Activated T-helper 9 cell treated with anti-CD3 and anti-CD28 coated beads, Interleukin-2, amount 50 U/mL, for 16 hours (primary cell): ENCODE measurements at places on chromosomes 3 and 15.
A peak's percentile ranks its signal among the peaks of the same experiment; 100 is the strongest.

- DNase-seq, result no peak
Observed at GRCh38 chr3:136952292-136952691, 5.5 kb upstream of the IL20RB start.

- DNase-seq, result no peak
Observed at GRCh38 chr15:96409215-96410138, 79.0 kb downstream of the NR2F2 start.

- no peak for DNase-seq
Observed at GRCh38 chr15:96346409-96346970, 16.0 kb downstream of the NR2F2 start.

GRCh38 chr15:22786868-22787698, 639 bp downstream of the NIPA1 start:
- peak; percentile 9 for DNase-seq

DNA sequence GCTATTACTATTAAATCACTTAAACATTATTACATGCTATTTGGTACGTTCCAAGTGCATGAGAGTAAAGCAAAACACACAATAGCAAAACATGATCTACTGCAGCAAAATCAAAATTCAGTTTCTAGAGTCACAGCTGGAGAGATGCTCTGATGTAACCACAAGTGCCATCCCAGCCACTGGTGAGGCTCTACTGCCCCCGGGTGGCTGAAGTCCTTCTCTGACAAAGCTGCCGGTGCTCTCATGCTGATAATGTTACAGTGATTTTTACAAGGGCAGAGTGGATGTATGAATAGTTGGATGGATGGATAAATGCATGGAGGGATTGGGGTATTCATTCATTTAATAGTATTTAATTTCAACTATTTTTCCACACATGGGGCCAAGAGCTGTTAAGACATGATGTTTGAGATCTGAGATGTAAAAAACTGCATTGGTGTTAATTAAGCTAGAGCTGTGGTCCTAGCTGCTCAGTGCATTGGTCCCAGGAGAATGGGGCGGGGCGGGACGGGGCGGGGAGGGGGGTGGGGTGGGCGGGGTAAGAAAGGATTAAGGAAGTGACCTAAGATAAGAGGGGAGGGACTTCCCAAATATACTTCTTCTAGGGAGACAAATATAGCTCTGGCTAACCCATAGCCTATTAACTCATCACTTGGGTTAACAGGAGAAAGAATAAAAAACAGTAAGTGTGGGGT, 5.3 kb upstream of the SPESP1 start:
- DNase-seq, result peak; percentile 24

DNA sequence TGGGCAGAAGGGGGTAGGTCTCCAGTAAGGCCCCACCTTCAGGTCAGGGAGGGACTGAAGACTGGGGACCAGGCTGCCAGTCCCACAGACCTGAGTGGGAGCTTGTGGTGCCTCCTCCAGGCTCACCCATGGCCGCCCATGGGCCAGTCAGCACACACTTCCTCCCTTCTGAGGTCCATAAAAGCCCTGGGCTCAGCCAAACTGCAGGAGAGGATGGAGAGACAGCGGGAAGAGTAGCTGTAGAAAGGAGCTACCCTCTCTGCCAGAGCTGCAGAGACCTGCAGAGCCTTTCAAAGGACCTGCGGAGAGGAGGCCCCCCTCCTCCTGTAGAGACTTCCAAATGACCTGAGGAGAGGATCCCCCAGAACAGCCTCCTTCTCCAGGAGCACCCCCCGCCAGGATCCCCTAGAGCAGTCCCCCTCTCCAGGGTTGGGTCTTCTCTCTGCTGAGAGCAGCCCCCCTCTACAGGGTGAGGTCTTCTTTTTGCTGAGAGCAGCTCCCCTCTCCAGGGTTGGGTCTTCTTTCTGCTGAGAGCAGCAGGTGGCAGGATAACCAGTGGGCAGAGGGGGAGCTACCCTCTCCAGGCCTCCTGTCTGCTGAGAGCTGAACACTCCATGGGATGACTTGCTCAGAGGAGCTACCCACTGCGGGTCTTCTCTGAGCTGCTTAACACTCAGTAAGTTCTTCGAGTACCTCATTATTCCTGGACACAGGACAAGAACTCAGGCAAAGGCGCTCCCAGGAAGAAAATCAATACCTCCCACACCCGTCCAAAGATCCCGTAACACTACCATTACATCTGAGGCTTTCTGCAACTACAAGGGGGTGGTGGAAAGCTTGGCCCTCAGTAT, 5.0 kb upstream of the SKIC8 start:
- no peak for DNase-seq

DNA sequence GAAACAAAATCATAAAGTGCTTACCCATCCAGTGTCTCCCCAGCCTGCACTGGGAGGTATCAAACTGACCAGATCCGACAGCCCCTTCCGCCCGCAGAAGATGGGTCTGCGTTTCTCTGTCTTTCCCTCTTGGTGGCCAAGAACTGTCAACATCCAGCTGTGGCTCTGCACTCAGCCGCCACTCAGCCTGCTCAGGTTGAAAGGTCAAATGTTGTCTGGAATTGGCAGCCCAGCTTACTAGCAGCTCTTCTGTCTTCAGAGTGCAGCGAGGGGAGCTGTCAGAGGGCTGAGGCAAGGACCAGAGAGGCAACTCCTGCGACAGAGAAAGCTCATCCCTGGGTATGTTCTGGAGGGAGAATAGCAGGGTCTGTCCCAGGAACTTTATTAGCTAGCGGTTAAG, 45.4 kb downstream of the GOLGA6L2 start:
- DNase-seq, result no peak

- no peak for DNase-seq
Observed at GRCh38 chr3:43222590-43222989, 63.8 kb upstream of the SNRK start.

DNA sequence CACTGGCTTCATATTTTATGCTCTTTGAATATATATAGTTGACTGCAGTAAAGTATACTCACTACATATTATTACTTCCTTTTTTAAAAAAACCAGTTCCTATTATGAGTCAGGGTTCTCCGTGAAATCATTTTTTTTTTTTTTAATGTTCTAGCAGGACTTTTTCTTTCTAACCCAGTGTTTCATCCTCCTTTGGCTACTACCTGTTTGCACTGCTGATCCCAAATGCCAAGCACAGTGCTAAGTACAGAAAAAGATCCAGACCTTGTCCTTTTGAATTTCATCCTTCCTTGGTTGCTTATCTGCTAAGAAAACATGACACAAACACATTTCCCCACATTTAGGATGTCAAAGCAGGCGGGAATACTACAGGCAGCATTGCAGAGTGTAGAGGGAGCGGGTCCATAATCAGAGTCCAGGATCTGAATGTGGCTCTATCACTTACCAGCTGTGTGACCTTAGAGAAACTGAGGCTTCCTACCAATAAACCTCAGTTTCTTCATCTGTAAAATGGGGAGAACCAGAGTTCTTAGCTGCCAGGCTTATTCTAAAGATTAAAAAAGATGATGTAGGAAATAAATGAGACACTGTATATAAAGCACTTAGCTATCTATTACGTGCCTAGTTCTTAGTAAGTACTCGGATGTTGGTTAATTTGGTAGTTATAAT, 37.2 kb upstream of the ANPEP start:
- no peak for DNase-seq
